Spinal cord (tissue), 10 donors: ENCODE measurements at places on chromosomes 6 and 20. TPM values are rescaled to one million over a fixed set of nuclear protein-coding genes. Genes with fewer than 3 reads are reported as not detected.
A peak's percentile ranks its signal among the peaks of the same experiment; 100 is the strongest.

Gene HUS1B
- total RNA-seq, result 0.39 TPM

Gene TSBP1
- total RNA-seq, result not detected

Gene SLA2
- total RNA-seq, result 0.39 TPM

Gene LHFPL5
- 0.79 TPM for total RNA-seq

Gene KCNK15
- total RNA-seq, result 0.55 TPM

Gene FNDC1
- 29.2 TPM for total RNA-seq

Gene ZDHHC14
- total RNA-seq, result 13.7 TPM

Gene BEND6
- total RNA-seq, result 27.1 TPM

Gene CD40
- total RNA-seq, result 6.3 TPM

Gene SLC35B2
- total RNA-seq, result 53.7 TPM

GRCh38 chr6:139872665-139873064, 498.2 kb upstream of the CITED2 start:
- H3K4me3 ChIP-seq, result no peak overlapping the region
- peak; percentile 57 for DNase-seq
- no peaks in the 10 kb centered on the region for H3K4me1 ChIP-seq
- H3K27ac ChIP-seq, result no peak overlapping the region
- no peaks in the 10 kb centered on the region for H3K36me3 ChIP-seq

DNA sequence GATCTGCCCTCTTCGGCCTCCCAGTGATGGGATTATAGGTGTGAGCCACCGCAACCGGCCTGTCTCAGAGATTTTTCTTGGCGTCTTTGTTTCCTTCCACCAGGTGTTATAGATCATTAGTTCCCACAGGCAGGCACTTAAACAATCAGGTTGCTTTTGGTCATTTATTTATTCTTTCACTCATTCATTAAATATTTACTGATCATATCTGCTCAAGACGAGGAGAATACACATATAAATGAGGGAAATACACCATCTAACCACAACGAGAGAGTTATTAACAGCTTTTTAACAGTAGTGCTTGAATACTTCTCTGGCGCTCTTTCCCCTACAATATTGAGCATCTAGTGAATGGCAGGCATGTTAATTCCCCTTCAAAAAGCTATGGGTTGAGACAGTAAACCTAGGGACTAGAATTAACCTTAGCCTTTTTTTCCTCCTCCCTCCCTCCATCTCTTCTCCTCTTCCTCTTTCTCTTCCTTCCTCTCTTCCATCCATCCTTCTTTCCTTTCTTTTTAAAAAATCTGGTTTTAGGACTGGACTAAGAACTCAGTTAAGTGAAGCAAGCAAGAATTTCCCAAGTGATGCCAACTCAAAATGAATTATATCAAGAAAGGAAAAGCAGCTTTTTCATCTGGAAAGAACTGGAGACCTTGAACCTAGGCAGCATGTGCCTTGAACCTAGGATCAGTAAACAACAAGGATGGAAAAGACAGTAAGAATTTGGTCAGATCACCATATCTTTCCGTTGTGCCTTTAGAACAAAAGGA, 41.1 kb upstream of the RFPL4B start:
- no peaks in the 10 kb centered on the region for H3K36me3 ChIP-seq
- no peaks in the 10 kb centered on the region for H3K27me3 ChIP-seq
- no peak overlapping the region for H3K4me3 ChIP-seq
- no peak overlapping the region for H3K27ac ChIP-seq
- H3K4me1 ChIP-seq, result no peaks in the 10 kb centered on the region

DNA sequence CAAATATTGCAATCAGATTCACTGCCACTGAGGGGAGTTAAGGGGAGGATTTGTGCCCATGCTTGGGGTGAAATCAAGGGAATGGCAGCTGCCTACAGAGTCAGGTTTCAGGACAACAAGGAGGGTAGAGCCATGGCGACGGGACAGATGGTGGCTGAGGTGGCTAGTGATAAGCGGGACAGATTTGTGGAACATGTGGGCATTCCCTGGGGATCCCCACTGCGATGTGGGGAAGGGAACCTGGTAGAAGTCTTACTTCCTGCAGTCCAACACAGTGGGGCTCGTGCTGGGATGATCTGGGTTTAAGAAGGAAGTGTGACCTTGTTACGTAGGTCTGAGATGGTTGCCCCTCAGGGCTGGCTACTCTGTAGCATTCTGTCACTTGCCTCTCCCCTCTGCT, 292.0 kb upstream of the JARID2 start:
- DNase-seq, result no peak
- no peaks in the 10 kb centered on the region for H3K27me3 ChIP-seq
- H3K4me3 ChIP-seq, result no peak overlapping the region
- no peak overlapping the region for H3K27ac ChIP-seq
- H3K4me1 ChIP-seq, result no peaks in the 10 kb centered on the region
- H3K36me3 ChIP-seq, result no peaks in the 10 kb centered on the region

DNA sequence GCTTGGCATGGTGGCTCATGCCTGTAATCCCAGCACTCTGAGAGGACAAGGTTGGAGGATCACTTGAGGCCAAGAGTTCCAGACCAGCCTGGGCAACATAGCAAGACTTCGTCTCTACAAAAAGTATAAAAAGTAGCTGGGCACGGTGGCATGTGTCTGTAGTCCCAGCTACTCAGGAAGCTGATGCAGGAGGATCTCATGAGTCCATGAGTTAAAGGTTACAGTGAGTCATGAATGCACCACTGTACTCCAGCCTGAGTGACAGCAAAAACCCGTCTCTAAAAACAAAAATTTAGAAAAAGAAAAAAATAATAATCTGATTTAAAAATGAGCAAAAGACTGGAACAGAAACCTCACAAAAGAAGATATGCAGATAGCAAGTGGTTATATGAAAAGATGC, 279.7 kb downstream of the RNGTT start:
- no peaks in the 10 kb centered on the region for H3K36me3 ChIP-seq
- no peak overlapping the region for H3K27ac ChIP-seq
- no peak overlapping the region for H3K4me3 ChIP-seq
- H3K27me3 ChIP-seq, result no peaks in the 10 kb centered on the region

GRCh38 chr6:44133981-44134711, 6.8 kb downstream of the TMEM63B start:
- no peak overlapping the region for H3K4me3 ChIP-seq
- no peak overlapping the region for H3K27ac ChIP-seq
- DNase-seq, result no peak
- H3K36me3 ChIP-seq, result peaks cover 49% of the 10 kb centered on the region

DNA sequence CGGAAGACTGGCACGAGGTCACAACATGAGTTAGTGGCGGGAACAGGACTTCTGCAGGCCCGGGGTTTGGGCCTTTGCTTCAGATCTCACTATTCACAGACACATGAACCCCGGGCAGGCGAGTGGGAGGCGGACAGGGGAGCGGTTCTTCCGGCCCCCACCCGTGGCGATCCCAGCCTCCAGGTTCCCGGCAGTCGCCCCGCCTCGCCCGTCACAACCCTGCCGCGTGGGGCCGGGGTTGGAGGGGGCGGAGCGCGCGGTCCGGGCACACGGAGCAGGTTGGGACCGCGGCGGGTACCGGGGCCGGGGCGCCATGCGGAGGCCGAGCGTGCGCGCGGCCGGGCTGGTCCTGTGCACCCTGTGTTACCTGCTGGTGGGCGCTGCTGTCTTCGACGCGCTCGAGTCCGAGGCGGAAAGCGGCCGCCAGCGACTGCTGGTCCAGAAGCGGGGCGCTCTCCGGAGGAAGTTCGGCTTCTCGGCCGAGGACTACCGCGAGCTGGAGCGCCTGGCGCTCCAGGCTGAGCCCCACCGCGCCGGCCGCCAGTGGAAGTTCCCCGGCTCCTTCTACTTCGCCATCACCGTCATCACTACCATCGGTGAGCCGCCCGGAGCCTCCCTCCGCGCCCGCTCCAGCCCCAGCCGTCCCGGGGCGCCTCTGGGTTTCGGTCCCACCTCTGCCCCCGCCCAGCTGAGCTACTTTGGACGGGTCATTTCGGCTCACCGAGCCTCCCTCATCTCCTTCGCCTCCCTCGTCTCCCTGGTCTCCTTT, at the start of gene KCNK15:
Gene KCNK15, plus strand, starts transcription at position 268 of the 769 bp plus-strand sequence. Its CDS starts 46 bp downstream, at position 314.
- no peak for DNase-seq
- H3K27ac ChIP-seq, result no peak within 1 kb of the TSS
- H3K36me3 ChIP-seq, result peaks cover 6% of the 10 kb centered on the region

DNA sequence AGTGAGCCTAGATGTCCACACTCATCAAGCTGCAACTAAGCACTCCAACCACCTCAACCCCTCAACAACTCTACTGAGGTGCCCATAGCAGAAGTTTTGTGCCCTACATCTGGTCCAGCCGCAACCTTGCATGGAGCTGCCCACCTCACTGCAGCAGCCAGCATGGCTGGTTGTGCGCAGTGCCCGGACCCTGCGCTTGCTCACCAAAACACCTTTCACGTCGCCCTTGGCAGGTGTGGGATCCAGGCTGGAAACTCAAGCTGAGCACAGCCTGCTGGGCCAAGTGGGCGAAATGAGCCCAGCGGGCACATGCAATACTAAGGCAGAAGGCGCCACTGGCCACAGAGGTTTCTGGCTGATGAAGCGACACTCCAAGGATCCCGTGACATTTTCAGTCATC, 902.4 kb downstream of the TBC1D32 start:
- no peak overlapping the region for H3K4me3 ChIP-seq
- H3K36me3 ChIP-seq, result no peaks in the 10 kb centered on the region
- no peaks in the 10 kb centered on the region for H3K4me1 ChIP-seq
- H3K27me3 ChIP-seq, result no peaks in the 10 kb centered on the region

DNA sequence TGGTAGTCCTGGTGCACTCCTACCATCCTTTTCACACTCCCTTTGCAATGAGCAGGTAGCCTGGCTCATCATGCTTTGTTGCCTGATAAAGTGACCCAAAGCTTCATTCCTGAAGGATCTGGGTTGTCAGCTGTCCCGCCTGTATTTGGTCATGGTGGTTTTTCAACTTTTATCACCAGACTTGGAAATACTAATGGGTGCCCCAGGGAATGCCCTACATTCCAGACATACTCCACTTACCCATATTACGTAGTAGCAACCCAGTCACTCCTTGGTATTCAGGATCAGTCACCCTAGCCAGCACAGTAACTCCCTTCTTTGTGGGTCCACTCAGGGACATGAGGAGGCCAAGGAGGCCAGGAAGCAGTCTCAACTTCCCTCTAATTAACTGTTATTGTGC, 199.2 kb downstream of the MAFB start:
- H3K27ac ChIP-seq, result no peak overlapping the region
- H3K27me3 ChIP-seq, result no peaks in the 10 kb centered on the region
- H3K4me1 ChIP-seq, result no peaks in the 10 kb centered on the region
- no peak overlapping the region for H3K4me3 ChIP-seq
- no peaks in the 10 kb centered on the region for H3K36me3 ChIP-seq
- no peak for DNase-seq

DNA sequence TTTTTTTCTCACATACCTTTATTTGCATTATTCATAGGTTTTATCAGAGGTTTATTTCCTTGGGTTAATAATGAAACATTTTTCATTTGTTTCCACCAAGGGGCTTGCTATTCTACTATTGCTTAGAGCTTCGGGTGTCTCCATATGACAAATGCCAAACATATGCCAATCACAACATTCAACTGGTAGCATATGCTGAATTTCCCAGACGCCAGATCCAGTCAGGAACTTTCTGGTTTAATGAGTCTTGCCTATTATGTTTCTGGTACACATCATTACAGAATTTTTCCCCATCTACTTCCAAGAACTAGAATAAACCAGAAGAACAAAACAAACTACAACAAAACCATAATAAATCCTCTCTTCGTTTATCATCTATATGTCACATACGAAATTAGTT, 180.7 kb downstream of the PRKN start:
- no peak overlapping the region for H3K27ac ChIP-seq
- H3K4me1 ChIP-seq, result no peaks in the 10 kb centered on the region
- H3K27me3 ChIP-seq, result no peaks in the 10 kb centered on the region
- no peak for DNase-seq
- H3K4me3 ChIP-seq, result no peak overlapping the region

DNA sequence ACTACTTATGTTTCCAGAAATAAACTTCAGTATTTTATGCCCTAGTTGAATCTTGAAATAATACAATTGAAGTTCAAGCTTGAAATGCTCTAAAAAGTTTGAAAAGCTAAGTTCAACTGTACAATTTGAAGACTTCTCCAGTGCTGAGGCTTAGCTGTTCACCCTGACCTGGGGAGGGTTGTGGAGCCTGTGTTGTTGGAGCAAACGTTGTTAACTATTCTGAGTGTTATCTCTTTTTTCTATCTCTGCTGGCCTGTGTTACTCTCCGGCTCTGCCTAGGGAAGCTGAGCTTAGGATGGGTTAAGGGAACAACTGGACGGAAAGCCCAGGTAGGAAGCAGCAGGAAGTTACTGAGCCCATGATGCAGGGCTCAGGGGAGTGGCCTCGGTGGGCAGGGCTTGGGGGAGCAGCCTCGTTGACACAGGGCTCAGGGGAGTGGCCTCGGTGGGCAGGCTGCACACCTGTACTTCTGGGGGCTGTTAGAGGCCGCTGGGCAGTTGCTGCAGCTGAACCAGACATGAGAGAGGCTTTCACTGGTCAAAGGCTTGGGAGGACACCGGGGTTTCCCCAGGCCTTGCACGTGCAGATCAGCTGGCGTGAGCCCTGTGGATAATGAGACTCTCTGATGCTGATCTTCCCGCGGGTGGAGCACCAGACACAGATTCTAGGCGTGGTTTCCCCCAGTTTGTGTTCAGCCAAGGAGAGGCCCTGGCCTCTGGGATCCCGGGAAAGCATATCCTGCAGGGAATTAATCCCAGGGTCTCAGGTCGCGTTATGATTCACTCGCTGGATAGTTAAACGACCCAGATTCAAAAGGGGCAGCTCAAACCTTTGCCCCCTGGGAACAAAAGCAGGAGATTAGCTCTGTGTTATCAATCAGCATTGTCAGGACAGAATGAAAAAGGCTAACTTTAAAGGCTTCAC, 58.9 kb downstream of the ERMARD start:
- H3K27me3 ChIP-seq, result no peaks in the 10 kb centered on the region
- H3K4me1 ChIP-seq, result no peaks in the 10 kb centered on the region
- H3K27ac ChIP-seq, result no peak overlapping the region

GRCh38 chr6:20978151-20978614, 443.9 kb downstream of the CDKAL1 start:
- H3K36me3 ChIP-seq, result no peaks in the 10 kb centered on the region
- H3K27ac ChIP-seq, result no peak overlapping the region
- no peaks in the 10 kb centered on the region for H3K4me1 ChIP-seq
- no peaks in the 10 kb centered on the region for H3K27me3 ChIP-seq
- no peak overlapping the region for H3K4me3 ChIP-seq

DNA sequence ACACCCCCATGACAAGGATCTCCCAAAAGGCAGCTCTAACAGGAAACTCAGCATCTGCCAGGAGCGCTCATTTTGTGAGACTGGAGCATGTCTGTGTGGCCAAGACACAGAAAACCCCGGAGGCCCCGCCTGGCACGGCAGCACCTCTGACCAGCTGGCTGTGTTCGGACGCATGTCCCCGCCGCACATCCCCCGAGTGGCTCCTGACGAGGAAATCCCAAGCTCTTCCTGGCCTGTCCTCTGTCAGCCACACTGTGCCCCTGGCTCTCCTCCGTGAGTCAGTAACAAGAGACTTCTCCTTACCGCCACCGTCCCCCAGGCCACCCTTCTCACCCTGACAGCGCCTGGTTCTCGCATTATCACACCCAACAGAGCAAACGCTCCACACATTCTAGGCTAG, 14.4 kb downstream of the SLC2A4RG start:
- H3K27me3 ChIP-seq, result no peaks in the 10 kb centered on the region
- peaks cover 41% of the 10 kb centered on the region for H3K36me3 ChIP-seq
- H3K4me1 ChIP-seq, result peaks cover 5% of the 10 kb centered on the region
- H3K27ac ChIP-seq, result no peak overlapping the region
- DNase-seq, result no peak

- no peaks in the 10 kb centered on the region for H3K4me1 ChIP-seq
- no peak overlapping the region for H3K27ac ChIP-seq
- no peak overlapping the region for H3K4me3 ChIP-seq
Observed at GRCh38 chr6:83057705-83058321, 7.8 kb downstream of the UBE3D start.

- H3K4me1 ChIP-seq, result no peaks in the 10 kb centered on the region
- no peaks in the 10 kb centered on the region for H3K27me3 ChIP-seq
- H3K27ac ChIP-seq, result no peak overlapping the region
- no peaks in the 10 kb centered on the region for H3K36me3 ChIP-seq
- DNase-seq, result no peak
- H3K4me3 ChIP-seq, result no peak overlapping the region
Observed at GRCh38 chr6:45448417-45449389, 71.0 kb upstream of the SUPT3H start.
